ENCODE measurements at places on chromosomes 2 and 18.

DNA sequence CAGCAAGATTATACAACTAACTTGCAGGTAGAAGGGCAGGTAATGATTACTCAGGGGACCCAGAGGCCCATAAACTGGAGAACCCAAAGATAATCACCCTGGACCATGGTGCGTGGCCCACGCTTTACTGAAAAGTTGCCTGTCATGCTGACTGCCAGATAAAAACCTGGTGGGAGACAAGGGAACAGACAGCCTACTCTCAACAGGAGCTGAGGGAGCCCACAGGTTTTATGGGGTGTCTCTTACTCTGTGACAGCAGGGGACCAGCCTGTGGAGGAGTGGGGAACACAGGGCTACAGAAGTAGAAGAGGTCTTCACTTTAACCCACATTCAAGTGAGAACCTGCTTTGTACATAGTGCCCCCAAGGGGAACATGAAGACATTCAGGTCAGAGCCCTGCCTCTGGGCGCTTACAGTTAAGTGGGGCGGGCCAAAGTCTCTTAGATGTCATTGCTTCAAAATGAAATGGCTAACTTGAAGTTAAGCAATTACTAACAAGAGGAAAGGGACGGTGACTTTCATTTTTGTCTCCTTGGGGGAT is 60.4 kb downstream of the DHRS9 start:
- no peak for DNase-seq

DNA sequence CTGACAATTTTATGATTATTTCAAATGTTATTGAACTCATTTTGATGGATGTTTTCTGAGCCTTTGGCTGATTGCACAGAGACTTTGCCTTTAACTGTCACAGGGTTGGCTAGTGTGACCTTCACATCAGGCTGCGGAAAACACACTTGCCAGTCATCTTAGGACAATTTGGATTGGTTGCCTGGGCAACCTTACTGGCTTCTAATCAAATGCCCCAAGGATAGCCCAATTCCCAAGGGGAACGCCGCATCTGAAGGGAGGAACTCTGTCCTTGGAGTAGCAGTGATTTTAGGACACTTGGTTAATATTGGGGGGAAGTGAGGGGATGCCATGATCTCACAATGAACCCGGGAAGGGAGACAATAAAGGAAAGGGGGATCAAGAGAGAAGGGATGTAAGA is 29.5 kb downstream of the OSBPL6 start:
- DNase-seq = no peak

GRCh38 chr2:59630789-59631188 is 922.7 kb downstream of the BCL11A start:
- DNase-seq = no peak

- no peak for DNase-seq
Measured at GRCh38 chr2:44148999-44149398, 19.7 kb upstream of the PPM1B start.

DNA sequence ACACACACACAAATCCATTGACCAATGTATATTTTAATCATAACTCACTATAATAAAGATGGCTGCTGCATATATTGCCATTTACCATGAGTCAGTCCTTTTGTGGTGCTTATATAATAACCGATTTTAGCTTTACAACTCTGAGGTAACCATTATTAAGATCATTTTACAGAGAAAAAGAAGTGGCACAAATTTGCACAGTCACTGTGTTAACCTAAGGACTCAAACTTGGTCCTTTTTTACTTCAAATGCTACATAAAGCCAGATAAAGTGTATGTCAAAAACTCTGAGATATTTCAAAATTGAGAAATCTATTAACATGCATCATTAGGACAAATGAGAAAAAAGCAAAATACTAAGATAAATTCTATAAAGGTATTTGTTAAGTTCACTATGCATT is 923.7 kb downstream of the NRXN1 start:
- no peak for DNase-seq

DNA sequence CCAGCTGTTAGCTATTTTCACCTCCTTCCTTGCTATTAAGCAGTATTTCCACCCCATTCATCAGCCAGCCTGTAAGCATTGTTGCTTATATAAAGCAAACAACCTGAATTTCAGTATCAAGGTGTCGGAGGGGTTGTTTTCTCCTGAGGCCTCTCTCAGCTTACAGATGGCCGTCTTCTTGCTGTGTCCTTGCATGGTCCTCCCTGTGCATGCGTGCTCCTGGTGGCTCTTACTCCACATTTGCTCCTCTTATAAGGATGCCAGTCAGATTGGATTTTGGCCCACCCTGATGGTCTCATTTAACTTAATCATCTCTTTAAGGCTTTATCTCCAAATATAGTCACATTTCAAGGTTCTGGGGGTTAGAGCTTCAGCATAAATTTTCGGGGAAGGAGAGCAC is 2.6 kb downstream of the MAIP1 start:
- DNase-seq = no peak

- DNase-seq = no peak
Measured at GRCh38 chr2:11665510-11666362, 4.3 kb downstream of the NTSR2 start.

- no peak for DNase-seq
Measured at GRCh38 chr2:34899079-34899478, 1300.0 kb upstream of the FAM98A start.

GRCh38 chr2:136232456-136233172 is 114.7 kb upstream of the CXCR4 start:
- no peak for DNase-seq

- DNase-seq = no peak
Measured at GRCh38 chr2:130908832-130909231, 72.1 kb downstream of the ARHGEF4 start.

GRCh38 chr2:102703748-102704147 is 58.1 kb upstream of the TMEM182 start:
- peak; percentile 88 for DNase-seq

GRCh38 chr2:176813621-176814049 is 399.0 kb upstream of the HNRNPA3 start:
- DNase-seq = no peak

DNA sequence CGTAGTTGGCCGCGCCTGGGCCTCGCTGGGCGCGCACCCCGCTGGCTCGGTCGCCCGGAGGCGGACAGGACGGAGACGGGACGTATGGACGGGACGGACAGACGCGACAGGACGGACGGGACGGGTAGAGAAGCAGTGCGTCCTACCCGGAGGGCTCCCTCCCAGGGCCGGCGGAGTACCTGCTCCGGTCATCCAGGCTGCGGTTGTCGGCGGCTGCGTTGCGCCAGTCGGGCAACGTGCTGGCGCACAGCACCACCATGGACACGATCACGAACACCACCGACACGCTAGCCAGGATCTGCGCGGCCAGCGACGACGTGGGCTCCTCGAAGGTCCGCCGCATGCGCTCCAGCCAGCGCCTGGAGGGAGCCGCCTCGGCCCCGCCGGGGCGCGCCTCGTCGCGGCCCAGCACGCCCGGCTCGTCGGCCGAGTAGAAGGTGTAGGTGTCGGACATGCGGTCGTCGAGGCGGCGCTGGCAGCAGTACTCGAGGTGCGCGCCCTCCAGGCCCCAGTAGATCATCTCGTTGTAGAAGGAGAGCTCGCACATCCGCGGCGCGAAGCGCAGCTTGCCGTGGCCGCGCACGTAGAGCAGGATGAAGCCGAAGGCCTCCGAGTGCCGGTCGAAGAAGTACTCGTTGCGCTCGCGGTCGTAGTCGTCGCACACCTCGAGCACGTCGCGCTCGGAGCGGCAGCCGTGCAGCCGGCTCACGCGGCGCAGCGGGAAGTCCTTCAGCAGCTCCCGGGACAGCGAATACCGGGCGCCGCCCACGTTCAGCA is 903 bp downstream of the KCNG3 start:
- peak; percentile 45 for DNase-seq

GRCh38 chr2:168254158-168254935 is 7.0 kb upstream of the STK39 start:
- no peak for DNase-seq

- no peak for DNase-seq
Measured at GRCh38 chr18:54261894-54262293, 7.4 kb upstream of the POLI start.

DNA sequence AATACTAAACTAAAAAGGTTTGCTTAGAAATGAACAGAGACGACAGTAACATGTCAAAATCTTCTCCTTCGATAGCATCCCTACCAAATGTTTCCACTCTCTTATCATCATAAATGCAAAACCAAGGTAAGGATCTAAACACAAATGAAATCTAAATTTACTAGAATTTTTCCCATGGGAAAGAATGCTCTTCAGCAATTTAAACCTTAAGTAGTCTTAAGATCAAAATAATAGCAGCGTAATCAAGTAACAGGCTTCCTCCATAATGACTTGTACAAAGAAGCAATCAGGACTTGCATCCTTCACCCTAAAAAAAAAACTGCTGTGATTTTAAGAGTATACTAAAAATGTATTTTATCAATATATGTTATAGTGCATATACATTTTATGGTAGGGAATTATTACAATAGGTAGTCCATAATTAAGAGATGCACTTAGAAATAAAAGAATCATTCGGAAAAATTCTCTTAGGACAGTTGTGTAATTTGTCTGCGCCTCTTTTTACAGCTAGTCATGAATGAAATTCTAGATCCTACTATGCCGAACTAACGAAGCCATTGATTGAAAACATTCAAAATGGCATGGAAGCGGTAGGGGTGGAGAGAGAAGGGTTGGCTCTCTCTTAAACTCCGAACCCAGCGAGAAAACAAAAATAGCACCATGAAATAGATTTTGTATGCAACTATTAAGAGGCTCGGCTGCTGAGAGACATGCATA is 1.3 kb downstream of the PGAP1 start:
- peak; percentile 61 for DNase-seq

DNA sequence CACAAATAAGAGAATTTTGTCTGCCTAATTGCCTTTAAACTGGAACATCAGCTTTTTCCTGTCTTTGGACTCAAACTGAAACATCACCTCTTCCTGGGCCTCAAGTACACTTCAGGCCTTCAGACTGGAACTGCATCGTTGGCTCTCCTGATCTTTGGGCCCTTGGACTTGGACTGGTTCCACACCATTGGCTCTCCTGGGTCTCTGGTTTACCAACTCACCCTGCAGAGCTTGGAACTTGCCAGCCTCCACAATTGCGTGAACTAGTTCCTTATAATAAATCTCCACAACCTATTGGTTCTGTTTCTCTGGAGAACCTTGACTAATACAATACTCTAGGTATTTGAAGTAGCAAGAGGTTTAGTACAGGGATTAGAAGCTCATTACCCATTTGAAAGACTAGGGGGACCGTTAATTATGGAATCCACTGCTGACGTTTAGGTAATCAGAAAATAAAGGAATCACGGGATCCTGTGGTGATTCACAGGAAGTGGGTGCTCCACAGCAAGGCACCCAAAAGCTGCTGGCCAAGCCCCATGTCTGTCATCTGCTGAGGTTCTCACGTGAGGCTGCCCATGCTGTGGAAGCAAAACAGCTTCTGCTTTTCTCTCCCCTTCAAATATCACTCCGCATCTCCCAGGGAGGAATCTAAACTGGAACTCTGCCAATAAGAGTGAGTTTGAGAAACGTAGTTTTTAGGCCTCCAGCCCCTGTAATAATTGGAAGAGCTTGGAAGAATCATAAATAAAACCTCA is 20.0 kb upstream of the SGPP2 start:
- no peak for DNase-seq

- no peak for DNase-seq
Measured at GRCh38 chr2:19536136-19536535, 177.7 kb upstream of the OSR1 start.

DNA sequence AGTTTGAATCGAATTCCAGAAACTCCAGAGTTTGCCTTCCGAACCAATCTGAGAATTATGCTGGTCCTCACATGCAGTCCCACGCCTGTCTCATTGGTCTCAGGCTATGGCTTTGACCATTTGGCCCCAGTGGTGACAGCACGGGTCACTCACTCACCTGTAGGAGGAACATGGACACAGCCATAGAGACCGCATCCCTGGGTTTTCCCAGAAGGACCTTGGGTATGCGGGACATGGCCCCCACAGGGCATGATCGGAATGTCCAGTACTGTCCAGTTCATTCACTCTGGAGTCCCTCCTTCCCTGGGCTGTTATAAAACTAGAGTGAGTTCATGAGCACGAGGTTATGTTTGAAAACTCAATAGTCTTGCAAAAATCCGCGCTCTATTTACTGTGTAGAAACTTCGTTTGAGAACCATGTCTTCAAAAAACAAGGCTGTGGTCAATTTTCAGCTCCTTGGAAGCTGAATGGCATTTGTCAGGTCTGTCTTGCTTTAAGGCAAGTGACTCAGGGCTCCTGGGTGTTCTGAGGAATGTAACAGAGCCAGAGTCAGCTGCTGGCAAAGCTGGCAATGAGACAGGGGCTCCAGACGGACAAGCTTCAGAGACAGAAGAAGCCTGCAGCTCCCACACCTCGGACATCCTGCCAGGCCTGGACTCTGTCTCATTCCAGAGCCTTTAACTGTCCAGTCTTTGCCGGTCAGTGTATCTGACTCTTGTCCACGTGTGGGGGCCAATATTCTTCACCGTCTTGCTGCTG is 86.7 kb upstream of the TMEM18 start:
- no peak for DNase-seq

DNA sequence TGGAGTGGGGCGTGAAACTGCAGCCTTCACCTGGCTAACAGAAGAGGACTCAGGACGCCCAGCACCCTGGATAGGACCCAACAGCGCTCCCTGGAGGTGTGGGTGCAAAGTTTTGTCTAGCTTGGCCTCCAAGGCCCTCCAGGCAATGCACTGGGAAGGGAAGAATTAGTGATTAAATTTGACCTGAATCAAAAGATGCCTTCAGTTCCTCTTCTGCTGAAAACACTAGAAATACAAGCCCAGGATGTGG is 779 bp upstream of the TRIB2 start:
- no peak for DNase-seq

GRCh38 chr18:35442701-35443100 is 55.1 kb downstream of the INO80C start:
- DNase-seq = no peak

DNA sequence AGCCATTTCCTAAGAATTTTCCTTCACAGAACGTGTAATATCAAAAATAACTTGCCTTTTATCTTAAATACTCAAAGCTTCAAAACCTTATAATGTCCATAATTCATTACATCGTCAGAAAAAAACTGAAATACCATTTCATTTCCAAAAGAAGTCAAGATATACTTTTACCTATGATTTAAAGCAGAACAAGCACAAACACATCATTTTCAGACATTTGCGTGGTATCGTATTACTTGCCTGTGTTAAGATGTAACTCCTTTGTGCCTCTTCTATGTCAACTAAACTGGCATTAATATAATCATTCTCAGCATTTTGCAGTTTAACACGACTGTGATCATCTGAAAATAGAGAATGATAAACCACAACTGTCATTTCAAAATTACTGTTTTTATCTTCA is 47.5 kb downstream of the PTPN2 start:
- no peak for DNase-seq

- DNase-seq = no peak
Measured at GRCh38 chr2:8615252-8615575, 66.6 kb upstream of the ID2 start.

GRCh38 chr18:46042571-46043123 is 29.4 kb downstream of the PSTPIP2 start:
- DNase-seq = no peak

GRCh38 chr2:19664646-19665045 is 237.1 kb downstream of the TTC32 start:
- DNase-seq = no peak

DNA sequence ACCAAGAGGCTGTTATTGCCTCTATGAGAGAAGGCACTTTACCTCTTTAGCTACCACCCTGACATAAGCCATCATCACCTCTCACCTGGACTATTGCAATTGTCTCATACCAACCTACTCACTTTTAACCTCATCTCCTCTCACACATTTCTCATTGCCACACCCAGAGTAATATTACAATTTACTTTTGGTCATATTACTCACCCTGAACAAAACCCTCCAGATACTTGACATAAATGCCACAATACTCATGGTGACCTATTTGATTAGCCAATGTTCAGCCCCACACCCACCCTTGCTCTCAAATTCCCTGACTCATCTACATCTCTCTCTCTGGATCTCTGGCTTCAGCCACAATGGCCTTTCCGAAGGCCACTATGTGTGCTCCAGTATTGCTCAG is 90.9 kb upstream of the CDH7 start:
- DNase-seq = no peak

Measured in NCI-H526 treated with DMSO at 0.1 percent for 48 hours (cell line).